ENCODE measurements at places on chromosomes 11 and 22.

- peak; percentile 34 for DNase-seq
Measured at GRCh38 chr11:74086242-74086884, 77.5 kb upstream of the UCP3 start.

DNA sequence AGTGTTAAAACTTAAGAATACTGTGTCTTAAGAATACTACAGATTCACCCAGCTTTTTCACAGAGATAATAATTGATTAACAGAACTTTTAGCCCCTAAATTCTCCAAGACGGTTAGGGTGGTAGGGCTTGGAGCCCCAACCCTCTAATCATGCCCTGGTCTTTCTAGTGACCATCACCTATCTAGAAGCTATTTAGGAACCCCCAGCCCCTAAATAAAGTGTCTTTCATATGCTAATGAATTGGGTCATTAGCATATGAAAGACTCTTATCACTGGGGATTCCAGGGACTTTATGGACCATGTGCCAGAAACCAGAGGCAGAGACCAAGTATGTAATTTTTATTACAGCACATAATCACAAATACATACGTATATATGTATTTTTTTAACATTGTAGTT is 999.7 kb upstream of the RAG2 start:
- no peak for DNase-seq

DNA sequence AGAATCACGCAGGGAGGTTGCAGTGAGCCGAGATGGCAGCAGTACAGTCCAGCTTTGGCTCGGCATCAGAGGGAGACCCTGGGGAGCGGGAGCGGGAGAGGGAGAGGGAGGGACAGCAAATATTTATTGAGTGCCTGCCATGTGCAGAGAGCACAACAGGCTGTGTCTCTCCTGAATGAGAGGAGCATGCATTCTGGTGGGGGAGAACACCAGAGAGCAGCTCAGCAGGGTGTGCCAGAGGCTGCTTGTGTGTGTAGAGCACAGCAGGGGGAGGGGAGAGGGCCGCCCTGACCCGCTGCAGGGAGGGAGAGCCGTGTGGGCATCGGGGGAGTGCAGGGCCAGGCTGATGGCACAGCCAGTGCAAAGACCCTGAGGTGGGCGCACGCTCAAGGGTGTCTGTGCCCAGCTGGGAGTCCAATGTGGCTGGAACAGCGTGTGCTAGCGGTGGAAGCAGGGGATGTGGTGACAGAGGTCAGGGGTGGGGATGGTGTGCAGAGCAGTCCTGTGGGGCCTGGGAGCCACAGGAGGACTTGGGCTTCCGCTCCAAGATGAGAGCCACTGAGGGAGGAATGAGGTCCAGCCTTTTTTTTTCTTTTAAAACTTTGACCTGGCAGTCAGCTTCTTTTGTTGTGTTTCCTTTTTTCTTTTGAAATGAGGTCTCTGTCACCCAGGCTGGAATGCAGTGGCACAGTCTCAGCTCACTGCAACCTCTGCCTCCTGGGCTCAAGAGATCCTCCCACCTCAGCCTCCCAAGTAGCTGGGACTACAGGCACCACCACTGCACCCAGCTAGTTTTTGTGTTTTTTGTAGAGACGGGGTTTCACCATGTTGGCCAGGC is 12.0 kb downstream of the PPIL2 start:
- no peak for DNase-seq

DNA sequence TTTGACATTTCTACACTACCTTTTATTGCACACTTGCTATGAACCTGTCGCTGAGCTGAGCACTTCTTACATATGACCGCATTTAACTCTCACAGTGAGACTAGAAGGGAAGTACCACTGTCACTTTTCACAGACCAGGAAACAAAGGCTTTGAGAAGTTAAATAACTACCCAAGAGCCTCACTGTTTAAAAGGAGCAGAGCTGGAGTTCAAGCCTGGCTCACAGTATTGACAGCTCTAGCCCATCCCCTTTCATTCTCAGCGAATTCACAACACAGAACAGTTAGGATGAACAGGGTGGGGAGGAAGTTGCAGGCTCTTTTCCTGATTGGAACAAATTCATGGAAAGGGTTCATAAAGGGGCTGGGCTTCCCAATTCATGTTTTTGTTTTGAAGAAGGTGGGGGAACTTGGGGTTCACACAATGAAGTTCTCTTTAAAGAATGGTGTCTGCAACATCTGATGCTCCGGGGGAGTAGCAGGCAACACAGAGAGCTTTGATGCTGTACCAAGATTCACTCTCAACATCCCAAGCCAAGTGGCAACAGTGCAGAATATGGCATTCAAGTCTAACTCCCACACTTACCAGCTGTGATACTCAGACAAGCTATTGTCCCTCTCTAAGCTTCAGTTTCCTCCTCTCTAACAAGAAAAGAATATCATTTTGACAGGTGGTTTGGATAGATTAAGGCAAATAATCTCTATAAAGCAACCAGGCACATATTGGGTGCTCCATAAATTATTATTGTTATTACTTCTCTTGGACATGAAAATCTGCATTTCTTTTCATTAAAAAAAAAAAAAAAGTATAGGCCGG is 17.2 kb downstream of the SCGB1A1 start:
- DNase-seq, result no peak

GRCh38 chr22:26570864-26571525 is 18.9 kb downstream of the TPST2 start:
- DNase-seq, result no peak

- DNase-seq, result no peak
Measured at GRCh38 chr11:120121336-120121735, 16.6 kb downstream of the TRIM29 start.

GRCh38 chr11:120354779-120355178 is 18.6 kb downstream of the ARHGEF12 start:
- DNase-seq, result no peak

GRCh38 chr11:64065712-64066111 is 30.0 kb downstream of the FLRT1 start:
- no peak for DNase-seq

DNA sequence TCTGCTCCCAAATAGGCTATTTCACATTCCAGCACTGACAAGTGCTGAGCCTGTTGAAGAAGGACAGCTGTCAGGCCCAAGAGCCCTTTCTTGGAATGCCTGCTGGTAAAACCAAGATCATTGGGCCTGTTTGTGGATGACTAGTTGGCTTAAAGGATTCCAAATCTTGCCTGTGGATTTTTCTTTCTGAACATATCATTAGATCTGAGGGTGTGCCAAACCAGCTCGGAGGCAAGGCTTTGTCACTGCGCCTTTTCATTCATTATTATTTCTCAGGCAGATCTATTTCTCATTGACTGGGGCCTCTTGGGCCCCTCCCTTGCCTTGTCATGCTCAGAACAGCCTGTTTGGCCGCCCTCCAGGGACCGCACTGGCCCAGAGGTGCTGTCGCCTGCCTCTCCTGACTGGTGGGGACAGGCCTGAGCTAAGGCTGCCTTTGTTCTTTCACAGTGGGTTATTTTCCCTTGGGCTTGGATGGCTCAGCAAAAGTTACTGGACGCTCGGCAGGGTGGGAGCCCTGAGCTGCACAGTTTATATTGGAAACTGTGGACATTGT is 222.7 kb upstream of the SESN3 start:
- DNase-seq, result no peak

- no peak for DNase-seq
Measured at GRCh38 chr11:120199613-120200012, 11.2 kb upstream of the OAF start.

DNA sequence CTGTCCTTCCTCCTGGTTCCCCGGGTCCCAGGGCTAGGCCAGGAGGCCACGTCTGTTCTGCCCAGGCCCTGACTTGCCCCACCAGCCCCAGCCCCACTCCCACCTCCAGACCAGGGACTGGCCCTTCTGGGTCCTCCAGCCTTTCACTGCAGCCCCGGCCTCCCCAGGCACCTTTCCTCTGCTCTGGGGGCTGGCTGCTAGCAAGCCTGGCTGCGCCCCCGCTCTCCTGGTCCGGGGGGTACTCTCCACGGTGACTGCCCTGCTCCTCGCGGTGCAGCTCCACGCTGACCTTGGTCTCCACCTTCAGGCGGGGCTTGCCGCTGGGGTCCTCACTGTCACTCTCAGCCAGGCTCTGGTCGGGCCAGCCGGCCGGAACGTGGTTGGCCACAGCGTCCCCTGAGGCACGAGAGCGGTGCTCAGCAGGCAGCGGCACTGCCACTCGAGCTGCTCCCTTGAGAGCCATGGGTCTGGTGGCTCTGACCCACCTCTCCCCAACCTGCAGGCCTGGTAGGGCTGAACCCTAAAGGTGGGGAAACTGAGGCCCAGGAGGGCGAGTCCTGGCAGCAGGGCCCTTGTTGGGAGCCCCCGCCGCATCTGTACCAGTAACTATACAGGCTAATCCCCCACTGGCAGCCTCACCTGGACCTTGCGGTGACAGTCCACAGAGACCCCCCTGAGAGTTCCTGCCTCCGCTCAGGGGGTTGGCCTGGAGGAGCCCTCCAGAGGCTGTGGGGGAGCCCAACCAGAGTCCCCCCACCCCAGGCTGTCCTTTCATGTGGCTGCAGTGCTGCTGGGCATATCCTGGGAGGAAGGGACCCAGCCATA is 29.0 kb downstream of the TRMU start:
- DNase-seq, result no peak

DNA sequence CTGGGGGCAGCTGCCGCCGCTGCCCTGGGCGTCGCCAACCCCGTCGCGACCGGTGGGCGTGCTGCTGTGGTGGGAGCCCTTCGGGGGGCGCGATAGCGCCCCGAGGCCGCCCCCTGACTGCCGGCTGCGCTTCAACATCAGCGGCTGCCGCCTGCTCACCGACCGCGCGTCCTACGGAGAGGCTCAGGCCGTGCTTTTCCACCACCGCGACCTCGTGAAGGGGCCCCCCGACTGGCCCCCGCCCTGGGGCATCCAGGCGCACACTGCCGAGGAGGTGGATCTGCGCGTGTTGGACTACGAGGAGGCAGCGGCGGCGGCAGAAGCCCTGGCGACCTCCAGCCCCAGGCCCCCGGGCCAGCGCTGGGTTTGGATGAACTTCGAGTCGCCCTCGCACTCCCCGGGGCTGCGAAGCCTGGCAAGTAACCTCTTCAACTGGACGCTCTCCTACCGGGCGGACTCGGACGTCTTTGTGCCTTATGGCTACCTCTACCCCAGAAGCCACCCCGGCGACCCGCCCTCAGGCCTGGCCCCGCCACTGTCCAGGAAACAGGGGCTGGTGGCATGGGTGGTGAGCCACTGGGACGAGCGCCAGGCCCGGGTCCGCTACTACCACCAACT is 1.0 kb downstream of the FUT4 start:
- DNase-seq, result peak; percentile 5

- DNase-seq, result no peak
Measured at GRCh38 chr22:46813816-46814597, 51.6 kb downstream of the TBC1D22A start.

DNA sequence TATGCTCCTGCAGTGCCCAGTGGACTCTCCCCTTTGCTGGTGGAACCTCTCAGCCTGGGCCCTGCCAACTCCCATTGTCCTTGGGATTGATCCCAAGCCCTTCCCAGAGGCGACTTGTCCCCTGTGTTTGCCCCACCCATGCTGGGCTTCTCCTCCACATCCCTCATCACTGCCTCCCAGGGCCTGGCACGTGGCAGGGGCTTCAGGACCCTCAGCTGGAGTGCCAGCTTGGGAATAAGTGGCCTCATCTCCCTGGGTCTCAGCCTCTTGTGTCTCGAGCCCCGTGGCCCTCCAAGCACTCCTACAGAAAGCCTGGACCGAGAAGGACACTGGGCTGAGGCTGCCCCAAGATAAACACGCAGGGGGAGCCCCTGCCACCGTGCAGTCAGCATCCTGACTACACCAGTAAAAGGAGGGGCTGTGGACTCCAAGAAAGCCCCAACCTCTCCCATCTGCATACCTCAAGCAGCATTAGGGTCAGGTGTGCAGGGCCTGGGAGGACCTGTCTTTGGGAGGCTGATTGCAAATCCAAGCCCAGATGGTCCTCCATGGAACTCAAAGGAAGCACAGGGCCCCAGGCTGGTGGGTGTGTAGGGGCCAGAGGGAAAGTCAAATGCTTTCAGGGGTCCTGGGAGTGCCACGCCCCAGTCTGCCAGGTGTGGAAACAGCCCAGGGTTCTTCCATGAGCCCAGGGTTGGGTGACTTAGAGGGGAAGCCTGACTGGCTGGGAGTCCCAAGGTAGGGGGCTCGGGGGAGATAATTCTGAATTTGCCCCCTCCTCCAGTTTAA is 9.5 kb upstream of the GNAZ start:
- no peak for DNase-seq

GRCh38 chr11:96167787-96168186 is 175.2 kb downstream of the MAML2 start:
- no peak for DNase-seq

DNA sequence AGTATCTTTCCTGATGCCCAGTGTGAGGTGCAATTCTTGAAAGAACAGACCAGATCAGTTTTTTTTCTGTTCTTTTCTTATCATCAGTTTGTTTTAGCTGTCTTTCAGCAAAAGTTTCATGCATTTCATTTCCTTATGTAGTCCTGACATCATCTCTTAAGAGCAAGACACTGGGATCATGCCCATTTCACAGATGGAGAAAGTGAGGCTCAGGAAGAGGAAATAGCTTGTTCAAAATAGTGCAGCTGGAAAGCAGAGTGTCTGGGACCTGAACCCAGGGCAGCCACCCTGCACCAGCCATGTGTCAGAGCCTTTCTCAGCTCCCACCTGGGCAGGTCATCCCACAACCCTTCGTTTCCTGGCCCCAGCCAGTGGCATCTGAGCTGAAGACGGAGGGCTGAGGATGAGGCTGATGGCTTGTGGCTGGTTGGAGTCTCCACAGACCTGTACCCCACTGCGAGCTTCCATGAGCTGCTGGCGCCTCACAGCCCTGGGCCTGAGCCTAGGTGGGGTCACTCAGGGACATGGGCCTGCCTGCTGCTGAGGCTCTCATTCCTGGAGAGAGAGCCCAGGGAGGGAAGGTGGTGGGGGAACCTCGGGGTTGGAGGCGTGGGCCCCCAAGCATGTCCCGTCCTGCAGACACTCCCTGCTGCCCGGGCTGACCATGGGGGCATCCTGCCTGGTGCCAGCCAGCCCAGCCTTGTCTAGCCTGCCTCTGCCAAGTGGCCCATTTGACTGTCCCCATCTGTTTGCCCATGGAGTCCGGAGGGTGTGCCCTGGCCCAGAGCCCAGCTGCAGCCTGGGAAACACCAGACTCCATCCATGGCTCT is 61.8 kb downstream of the SMIM38 start:
- DNase-seq, result no peak

GRCh38 chr11:2089536-2090165 is 49.5 kb downstream of the IGF2 start:
- peak; percentile 13 for DNase-seq

- no peak for DNase-seq
Measured at GRCh38 chr11:62588966-62589637, 2.2 kb downstream of the TUT1 start.

DNA sequence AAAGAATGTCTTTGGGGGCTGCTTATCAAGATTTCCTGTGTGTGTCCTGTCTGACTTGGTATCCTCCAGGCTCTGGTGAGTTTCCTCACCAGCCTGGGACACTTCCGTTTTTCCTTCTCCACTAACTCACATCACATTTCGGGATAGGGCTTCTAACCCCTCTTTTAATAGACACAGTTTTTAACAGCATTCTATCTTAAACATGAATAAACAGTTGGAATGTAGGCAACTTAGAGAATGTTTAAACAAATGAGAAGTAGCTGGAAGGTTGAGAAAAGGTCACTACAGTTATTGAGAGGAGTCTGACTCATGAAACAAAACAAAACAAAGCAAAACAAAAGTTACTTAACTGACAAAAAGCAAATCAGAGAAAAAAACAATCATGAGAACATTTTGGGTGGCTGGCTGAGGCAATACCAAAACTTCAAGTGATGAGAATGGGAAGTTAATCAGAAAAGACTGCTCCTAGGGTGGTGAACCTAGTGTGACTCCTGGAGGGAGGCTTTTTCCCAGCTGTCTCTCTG is 64.7 kb upstream of the CTSC start:
- DNase-seq, result no peak
